ENCODE measurements at places on chromosomes 6 and 20. TPM values are rescaled to one million over a fixed set of nuclear protein-coding genes. Genes with fewer than 3 reads are reported as not detected.

DNA sequence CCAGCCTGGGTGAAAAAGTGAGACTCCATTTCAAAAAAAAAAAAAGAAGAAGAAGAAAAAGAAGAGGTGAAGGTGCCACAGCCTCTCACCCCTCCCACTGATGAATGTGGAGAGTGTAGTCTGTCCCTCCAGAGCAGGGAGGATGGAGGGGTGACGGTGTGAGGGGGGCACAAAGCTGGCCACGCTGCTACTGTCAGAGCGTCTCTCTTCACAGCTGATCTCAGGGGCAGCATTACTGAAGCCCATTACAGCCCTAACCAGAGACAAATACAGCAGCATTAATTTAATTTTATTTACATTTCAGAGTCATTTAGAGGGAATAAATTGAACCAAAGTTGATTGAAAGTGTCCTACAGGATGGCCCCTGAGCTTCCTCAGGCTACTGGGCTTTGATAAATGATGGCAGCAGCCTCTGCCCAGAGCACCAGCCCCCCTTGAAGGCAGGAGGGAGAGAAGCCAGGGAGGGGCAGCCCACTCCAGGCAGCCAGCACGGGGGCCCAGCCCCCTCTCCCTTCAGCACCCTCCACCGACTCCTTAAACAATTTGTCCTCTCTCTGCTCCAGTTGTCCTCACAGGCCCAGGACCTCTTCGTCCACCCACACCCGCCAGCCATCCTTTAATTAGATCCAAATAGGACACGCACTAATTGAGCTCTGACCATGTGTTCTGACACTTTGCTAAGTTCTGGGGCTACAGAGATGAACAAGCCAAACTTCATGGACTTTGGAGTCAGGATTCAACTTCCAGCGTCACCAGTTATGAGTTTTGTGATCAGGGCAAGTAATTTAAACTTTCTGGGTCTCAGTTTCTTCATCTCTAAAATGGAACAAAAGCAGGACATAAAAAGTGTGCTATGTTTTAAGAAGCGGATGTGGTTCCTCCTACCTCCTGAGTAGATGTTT lies 18.6 kb upstream of the ZFAND3 start:
- no peak overlapping the region for H3K4me3 ChIP-seq
- H3K36me3 ChIP-seq = no peaks in the 10 kb centered on the region
- no peak overlapping the region for H3K27ac ChIP-seq
- DNase-seq = no peak
- H3K4me1 ChIP-seq = peaks cover 14% of the 10 kb centered on the region
- H3K27me3 ChIP-seq = no peaks in the 10 kb centered on the region

TBX18 gene
- total RNA-seq = 7.1 TPM

DNA sequence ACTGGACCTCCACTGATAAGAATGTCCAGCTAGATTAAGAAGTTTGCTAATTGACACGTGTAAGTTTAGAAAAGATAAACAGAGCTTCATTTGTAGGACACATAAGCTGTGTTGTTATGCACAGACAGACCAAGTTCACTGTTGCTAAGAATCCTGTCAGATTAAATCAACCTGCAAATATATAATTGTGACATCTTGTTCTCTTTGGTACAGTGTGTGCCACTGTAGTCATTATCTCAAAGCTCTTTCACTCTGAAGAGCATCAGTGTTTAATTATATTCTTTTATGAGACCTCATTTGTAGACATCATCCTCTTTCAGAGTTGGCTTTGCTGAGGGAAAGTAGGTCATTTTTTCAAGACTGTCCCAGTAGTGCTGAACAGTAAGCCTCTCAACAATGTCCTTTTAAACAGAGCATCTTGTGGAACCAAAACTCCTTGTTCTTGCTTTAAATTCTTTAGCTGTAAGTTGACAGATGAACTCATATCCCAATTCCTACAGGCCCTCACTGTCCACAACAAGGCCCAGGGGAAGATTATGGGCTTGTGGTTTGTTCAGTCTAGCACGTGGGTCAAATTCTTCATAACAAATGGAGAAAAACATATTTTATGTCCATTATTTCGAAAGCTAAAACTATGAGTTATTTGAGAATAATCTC lies 252.4 kb downstream of the HDGFL1 start:
- H3K27me3 ChIP-seq = no peaks in the 10 kb centered on the region
- peaks cover 14% of the 10 kb centered on the region for H3K4me1 ChIP-seq
- no peak overlapping the region for H3K27ac ChIP-seq
- H3K36me3 ChIP-seq = no peaks in the 10 kb centered on the region
- no peak for DNase-seq

DNA sequence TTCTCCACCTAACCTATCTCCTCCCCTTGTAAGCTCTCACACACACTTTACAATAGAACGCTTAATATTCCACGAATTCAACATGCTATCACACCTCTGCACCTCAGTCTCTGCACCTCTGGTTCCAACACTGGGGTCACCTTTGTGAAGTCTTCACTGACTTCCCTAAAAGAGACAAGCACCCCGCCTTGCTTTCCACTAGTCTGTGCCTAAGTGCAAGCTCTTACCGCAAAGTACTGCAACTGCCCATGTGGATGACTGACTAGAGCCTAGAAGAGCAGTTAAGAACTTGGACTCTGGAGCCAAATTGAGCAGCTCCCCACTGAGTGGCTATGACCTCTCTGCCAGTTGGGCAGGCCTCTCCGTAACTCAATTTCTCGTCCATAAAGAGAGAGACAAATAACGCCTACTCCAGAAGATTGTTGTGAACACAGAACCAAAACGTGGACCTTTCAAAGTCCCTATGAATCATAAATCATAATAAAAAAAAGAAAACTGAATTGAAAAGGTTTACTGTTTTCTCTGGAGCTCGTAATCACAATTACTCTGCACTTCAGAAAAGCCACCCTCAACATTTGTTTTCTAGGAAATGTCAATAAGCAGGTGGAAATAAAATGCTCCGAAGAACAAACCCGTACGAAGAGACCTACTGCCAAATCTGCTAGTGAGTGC lies 1.2 kb downstream of the IFNGR1 start:
- no peaks in the 10 kb centered on the region for H3K36me3 ChIP-seq
- DNase-seq = peak; percentile 67
- peaks cover 48% of the 10 kb centered on the region for H3K4me1 ChIP-seq
- H3K27me3 ChIP-seq = no peaks in the 10 kb centered on the region
- peak overlapping the region; percentile 91 for H3K27ac ChIP-seq

BMP7 gene
- 113 TPM for total RNA-seq
